CD4-positive, alpha-beta T cell treated with Interleukin-2 at 100 ng/mL for 4 hours (primary cell): ENCODE measurements at places on chromosomes 6 and 20.

DNA sequence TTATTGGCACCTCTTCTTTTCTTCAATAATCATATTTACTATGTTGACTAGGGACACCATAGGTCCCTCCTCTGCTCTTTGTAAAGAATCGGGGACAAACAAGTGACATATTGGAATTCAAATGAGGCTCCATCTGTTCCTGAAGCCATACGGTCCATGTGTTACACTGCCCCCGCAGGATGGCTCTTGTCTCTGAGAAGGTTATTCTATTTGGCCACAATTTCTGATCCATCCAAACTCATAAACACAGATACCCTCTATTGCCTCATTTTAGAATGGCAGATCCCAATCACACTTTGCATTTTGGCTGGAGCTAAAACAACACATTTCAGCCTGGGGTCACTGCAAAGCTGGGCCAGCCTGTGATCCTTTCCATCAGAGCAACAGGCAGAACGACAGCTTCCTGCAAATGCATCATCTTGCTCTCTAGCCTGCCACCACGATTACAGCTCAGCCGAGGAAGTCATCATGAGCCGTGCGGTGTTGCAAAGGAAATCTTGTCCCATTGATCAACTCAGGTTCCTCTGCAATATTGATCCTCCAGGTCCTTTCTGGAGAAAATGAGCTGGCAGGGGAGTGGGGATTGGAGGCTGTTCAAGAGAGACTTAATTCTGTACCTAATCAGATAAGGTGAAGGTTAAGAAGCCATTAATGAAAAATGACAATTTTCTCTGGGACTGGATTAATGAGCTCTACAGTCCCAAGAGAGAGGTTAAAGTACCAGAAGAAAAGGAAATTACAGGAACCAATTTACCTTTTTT lies 73.1 kb downstream of the AGPAT4 start:
- DNase-seq: no peak

DNA sequence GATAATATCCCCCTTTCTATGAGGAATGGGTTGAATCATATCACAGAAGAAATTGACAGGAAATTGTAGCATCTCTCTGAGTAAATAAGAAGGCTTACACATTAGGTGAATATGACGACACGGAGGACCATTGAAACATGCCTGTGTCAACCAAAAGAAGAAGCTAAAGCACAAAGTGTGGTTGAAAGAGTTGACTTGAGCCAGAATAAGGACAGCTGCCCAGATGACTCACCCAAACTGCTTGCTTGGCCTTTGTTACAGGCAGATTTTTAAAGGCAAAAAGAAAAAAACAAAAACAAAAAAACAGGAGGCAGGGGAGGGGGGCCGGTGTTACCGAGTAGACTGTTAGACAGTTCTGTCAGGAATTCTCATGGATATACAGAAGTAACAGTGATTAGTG lies 129.8 kb upstream of the EDN1 start:
- DNase-seq: no peak

- no peak for DNase-seq
Measured at GRCh38 chr6:18439581-18439980, 52.4 kb downstream of the RNF144B start.

DNA sequence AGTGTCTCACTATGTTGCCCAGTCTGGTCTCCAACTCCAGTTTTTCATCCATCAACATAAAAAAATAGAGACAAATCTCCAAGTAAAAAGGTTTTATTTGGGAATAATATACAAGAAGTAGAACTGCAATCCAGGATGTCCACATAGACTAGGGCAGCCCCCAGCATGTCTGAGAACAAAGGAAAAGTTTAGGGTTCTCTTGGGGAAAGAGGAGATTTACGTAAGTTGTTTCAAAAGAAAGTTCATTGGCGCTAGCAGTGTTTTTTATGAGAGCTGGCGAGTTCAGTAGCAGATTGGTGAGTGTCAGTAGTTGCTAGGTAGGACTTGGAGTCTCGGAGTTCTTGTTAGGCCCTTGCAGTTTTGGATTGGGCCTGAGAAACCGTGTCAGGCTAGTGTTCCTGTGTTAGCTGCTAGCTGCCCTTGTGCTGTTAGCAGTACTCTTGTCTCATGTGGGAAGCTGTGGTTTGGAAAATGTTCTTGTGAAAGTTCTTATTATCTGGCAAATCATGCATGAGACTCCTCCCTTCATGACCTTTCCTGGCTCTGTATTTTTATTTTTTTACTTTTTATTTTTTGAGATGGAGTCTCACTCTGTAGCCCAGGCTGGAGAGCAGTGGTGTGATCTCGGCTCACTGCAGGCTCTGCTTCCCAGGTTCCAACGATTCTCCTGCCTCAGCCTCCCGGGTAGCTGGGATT lies 24.7 kb downstream of the TTLL9 start:
- peak; percentile 29 for DNase-seq

- no peak for DNase-seq
Measured at GRCh38 chr6:74356391-74356790, 660.4 kb downstream of the CD109 start.

- DNase-seq: no peak
Measured at GRCh38 chr20:32600681-32601237, 15.6 kb upstream of the NOL4L start.
